ENCODE measurements at places on chromosomes 1 and 21.
A peak's percentile ranks its signal among the peaks of the same experiment; 100 is the strongest.

GRCh38 chr1:17837233-17838030 lies 82.3 kb downstream of the ACTL8 start:
- no peak for DNase-seq

- DNase-seq = no peak
These were observed 114.4 kb downstream of the DMRTA2 start for GRCh38 chr1:50308878-50309277.

GRCh38 chr1:196466166-196466565 lies 142.1 kb downstream of the KCNT2 start:
- DNase-seq = no peak

DNA sequence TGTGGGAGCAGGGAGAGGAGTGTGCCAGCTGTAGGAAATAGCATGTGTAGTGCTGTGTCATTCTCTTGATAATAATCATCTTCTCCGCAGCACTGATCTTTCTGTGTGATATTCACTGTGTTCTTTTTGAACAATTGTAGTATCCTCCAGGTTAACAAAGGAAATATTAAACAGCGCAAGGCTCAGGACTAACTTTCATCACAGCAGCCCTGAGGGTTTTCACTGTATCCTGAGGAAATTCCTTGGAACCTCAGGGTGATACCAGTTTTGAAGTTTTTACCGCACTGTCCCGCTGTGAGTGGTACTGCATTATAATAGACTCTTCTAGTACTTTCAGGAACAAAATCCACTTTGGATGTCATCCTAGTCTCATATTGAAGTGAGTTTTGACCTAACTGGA lies 228.4 kb upstream of the COA6 start:
- DNase-seq = no peak

DNA sequence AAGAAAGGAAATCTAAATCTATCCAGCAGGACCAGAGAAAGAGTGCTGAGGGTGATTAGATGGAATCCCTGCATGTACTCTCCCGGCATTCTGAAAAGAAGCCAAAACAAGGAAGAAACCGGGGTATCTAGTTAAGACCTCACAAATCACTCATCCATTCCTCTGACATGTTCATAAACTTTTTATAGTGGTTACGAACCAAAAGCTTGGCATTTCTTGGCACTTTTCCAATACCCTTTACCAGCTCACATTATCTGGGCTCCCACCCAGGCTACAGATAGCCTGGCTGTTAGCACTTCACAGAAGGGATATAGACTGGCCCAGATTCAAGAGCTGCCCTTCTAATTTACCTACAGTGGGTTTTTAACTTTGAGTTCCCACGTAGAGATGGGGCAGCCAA lies 1.8 kb upstream of the C1orf74 start:
- DNase-seq = no peak

DNA sequence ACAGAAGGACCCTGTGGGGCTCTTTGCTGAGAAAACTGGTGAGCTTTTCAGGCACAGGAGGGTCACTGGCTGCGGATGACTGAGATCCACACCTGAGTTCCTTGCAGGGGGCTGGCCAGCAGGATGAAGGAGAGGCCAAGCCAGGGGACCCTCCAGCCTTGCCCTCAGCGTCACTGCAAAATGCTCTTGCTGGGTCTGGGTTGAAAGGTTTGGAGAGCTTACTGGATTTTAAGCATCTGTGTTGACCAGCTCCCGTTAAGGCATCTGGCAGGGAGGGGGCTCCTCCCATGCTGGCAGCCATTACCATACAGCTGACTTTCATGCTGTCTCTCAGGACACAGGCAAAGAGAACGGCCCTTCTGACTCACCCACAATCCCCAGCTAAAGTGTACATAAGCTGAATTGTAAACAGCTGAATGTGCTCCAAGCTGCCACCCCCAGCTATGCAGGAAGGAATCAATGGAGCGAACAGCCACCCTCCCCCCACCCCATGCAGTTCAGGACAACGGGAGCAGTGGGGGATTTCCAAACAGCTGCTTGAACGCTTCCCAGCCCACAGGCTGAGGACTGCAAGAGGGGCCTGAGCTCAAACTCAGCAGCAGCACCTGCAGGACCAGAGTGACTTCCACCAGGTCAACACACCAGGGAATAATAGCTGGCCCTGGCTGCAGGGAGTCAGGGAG lies 21.3 kb upstream of the A3GALT2 start:
- DNase-seq = no peak

GRCh38 chr1:198117267-198117666 lies 39.5 kb upstream of the NEK7 start:
- no peak for DNase-seq

GRCh38 chr1:204194771-204195170 lies 1.5 kb downstream of the KISS1 start:
- DNase-seq = no peak

- DNase-seq = no peak
These were observed 26.1 kb downstream of the VPS13D start for GRCh38 chr1:12255913-12256312.

DNA sequence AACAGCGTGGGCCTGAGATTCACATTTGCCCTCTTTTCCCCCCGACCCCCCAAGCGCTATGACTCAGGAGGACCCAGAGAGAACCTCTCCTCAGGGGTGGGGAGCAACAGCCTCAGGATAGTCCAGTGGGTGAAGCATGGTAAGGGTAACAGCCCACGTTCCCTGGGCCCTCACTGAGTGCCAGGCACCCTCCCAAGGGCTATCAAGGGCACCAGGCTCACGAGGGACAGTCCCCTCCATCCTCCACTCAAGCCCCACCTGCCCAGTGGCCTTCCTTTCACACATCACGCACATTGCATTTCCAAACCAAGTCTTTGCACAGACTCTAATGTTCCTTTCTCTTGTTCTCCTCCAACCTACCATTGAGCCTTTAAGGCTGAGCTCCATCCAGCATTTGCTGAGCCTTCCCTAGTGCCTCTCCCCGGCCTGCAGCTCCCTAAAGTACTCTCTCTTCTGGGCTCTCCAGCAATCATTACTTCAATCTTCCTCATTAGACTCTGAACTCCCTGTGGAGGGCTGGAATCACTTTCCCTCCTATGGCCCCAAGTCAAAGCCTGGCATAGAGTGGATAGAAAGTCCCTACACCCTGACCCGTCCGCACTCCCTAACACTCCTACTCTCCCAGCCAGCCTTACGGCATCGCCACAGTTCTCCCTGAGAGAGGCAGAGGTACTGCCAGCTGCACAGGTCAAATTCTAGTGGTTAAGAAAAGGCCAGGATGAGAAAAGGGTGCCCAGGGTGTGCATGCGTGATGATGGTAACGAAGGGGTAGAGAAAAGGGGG lies 1.0 kb downstream of the AKR7A2 start:
- DNase-seq = no peak

GRCh38 chr1:198936371-198937083 lies 297.7 kb downstream of the PTPRC start:
- no peak for DNase-seq

DNA sequence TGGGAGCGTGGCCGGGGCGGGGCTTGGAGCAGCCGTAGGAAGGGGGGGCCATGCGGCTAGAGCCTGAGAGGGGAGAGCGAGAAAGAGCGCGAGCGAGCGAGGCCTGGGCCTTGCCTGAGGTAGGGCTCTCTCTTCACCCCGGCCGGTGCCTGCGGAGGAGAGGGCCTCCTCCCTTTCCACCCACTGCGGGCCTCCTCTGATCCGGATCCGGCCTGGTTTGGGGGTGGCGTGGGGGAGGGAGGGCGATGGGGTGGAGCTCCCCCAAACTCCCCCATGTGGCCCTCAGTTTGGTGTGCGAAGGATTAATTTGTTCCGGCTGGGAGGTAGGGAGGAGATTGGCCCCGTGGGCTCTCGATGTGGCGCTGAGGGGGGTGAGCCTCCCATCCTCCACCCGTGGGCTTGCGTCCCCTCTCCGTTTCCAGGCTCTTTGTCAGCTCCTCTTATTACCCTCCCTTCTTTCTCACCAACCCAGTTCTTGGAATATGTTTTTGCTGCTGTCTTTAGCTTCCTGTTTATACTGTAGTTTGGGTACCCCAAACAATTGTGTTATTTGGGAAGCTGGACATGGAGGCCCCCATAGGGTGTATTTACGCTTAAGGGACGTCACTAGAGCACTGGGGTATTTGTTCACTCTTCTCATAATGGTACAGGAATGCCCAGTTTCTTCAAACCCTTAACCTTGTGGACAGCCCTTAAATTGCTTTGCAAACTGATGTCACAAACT lies 685 bp downstream of the UBAP2L start:
- peak; percentile 66 for DNase-seq

DNA sequence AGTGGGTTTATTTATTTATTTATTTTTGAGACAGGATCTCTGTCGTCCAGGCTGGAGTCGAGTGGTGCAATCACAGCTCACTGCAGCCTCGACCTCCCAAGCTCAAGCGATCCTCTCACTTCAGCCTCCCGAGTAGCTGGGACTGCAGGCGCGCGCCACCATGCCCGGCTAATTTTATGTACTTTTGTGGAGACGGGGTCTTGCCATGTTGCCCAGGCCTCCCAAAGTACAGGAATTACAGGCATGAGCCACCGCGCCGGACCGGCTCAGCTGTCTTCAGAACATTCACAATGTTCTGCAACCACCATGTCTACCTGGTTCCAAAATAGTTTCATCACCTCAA lies 406 bp upstream of the DNAJC8 start:
- no peak for DNase-seq

- no peak for DNase-seq
These were observed 9.8 kb upstream of the TCEA3 start for GRCh38 chr1:23434260-23434775.

DNA sequence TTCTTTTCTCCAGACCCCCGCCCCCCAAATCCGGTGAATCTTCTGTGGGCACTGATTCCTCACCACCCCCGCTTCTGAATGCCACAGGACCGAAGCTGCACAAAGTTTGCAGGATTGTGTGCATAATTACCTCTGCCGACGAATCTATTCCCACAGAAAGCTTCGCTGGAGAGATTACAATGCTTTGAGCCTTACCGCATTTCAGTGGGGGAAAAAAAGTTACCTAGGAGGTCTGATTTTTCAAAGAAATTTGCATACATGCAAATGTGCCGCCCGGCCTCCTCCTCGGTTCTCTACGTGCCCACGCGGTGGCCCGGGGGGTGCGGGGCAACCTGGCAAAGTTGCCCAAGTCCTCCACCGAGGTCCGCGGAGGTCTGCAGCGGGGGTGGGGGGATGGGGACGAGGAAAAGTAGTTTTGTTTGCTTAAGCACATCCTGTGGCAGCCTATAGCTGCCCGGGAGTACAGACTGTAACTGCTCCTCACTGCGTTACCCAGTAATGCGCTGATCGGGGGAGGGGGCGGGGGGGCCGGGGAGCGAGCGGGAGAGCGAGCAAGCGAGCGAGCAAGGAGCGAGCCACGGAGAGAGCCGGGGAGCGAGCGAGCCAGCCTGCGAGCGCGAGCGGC lies 563 bp upstream of the NFIA start:
- peak; percentile 71 for DNase-seq

- DNase-seq = no peak
These were observed 76.3 kb downstream of the EPHB2 start for GRCh38 chr1:22786719-22787489.

DNA sequence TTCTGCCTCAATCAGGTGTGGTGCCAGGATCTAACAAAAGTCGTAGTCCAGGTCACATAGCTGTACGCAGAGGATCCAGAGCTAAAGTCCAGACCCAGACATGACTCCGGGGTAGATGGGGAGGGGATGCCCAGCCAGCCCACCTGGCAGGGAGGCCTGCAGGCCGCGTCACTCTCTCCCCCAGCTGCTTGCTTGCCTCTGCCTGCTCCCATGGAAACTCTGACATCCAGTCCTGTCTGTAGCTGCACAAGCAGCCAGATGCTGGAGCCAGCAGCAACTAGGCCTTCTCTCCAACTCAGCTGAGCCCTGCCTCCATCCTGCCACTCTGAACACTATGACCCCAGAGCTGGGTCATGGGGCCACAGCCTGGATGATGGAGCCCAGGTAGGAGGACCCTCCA lies 8.1 kb downstream of the COL8A2 start:
- DNase-seq = no peak

- no peak for DNase-seq
These were observed 360.3 kb downstream of the TGFB2 start for GRCh38 chr1:218705391-218705790.

- no peak for DNase-seq
These were observed 23.9 kb downstream of the PARP1 start for GRCh38 chr1:226384040-226384439.

- DNase-seq = no peak
These were observed 738.0 kb downstream of the PTPRU start for GRCh38 chr1:29974316-29974724.

DNA sequence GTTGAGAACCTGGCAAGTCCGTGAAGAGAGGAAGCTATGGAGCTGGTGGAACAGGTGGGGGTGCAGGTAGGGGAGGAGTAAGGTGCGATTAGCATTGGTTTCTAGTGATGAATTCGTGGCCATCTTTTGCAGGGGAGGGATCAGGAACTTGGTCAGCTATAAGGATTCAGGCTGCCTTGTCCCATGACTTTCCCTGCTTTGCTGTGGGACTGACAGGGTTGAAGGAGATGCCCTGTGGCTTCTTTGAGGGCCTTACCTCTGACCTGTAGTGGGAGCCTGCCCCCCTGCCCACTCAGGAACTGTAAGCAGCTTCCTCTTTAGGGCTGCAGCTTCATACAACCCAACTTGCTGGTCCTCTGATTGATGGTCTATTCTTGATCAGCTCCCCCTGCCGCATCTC lies 84.7 kb upstream of the CD34 start:
- DNase-seq = no peak

DNA sequence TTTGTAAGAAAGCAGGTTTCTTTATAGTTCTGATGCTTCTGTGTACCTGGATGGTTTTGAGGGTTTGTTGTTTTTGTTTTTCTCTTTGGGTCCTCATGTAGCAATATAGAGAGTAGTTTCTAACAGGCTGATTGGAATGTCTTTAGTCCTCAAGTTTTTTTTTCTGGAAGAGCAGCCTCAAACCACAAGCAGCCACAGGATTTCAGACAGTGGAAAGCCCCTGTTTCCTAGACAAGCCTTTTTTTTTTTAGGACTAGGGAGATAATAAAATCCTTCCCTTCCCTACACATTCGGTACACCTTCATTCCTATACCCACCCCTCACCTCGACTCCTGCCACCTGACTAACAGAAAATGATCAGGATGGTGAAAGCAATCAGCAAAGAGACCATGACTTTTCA lies 47.6 kb downstream of the ACP6 start:
- DNase-seq = no peak

Data from stimulated activated CD4-positive, alpha-beta T cell treated with anti-CD3 and anti-CD28 coated beads, Interleukin-2, amount 100 ng/mL, for 24 hours (primary cell).